ENCODE measurements at places on chromosomes 3 and 15.
A peak's percentile ranks its signal among the peaks of the same experiment; 100 is the strongest.

GRCh38 chr3:151999936-152000335 is 126.5 kb downstream of the SUCNR1 start:
- DNase-seq: no peak

DNA sequence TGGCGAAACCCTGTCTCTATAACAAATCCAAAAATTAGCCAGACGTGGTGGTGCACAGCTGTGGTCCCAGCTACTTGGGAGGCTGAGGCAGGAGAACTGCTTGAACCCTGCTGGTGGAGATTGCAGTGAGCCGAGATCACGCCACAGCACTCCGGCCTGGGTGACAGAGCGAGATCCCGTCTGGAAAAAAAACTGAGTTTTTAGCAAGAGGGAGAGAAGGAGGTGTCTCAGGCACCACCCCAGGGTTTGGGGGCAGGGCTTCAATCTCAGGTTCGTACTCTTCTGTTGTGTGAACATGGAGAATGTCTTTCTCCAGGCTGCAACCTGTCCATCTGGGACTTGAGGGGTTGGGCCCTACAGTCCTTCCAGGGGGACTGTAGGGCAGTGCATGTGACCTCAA is 2.7 kb downstream of the CHRNA3 start:
- DNase-seq: no peak

DNA sequence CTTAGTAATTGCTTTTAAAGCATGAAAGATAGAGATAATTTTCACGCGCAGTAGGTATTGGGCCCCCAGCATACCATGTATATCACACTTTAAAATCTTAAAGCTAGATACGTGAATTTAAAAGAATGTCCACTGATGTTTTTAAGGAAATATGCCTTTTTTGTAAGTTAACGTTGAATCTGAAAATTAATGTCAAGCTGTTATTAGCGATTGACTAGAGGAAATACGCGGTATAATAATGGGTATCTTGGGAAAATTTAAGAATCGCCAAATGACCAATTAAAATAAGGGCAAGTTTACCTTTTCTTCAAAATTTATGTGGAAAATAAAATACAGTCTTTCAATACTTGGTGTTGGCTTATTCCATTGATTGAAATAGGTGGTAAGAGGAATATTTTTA is 13.3 kb upstream of the CHD2 start:
- no peak for DNase-seq

DNA sequence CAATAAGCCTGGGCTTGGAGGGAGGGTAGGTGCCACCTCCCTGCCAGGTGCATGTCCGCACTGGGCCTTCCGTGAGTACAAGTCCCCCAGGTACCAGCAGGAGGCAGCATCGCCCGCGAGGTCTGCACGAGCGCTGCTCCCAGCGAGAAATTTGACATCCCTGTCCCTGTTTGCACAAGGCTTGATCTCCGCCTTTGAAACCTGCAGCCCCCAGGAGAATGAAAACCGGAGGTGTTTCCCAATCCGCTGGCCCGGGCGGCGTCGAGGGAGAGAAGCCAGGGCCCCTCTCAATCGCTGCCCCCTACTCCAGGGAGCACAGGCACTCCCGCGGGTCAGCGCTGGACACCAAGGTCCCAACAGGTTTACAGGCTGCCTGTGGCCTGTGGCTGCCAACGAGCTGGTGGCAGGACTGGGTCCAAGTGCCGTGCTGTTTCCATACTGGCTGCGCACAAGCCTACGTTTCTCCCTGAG is 961 bp downstream of the HAPLN3 start:
- DNase-seq: peak; percentile 86

Data from activated gamma-delta T cell treated with Interleukin-2 at 50 U/mL for 16 hours (primary cell).